ENCODE measurements at places on chromosomes 1 and 21. TPM values are rescaled to one million over a fixed set of nuclear protein-coding genes. Genes with fewer than 3 reads are reported as not detected.

The CHAF1B gene
- total RNA-seq, result 0.43 TPM

DNA sequence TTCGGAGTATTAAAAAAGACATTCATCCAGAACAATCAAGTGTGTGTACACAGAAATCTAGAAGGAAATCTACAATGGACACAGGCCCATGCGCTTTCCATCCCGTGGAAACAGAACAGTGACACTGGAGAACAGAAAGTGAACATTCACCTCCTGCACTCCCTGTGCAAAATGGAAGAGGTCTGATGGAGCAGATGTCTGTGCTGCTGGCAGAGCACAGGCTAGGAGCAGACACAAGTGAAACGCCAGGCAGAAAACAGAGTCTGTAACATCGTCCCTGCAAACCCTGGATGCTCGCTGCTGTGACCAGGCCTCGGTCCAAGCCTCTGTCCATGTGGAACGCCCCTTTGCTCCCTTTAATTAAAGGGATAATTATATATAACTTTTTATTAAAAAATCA is 36.1 kb downstream of the SLC45A1 start:
- DNase-seq, result no peak

GRCh38 chr1:161304927-161305866 is 4.6 kb downstream of the MPZ start:
- no peak for DNase-seq

The CRP gene
- total RNA-seq, result 3,370 TPM

GRCh38 chr21:46023555-46023954 is 42.0 kb downstream of the COL6A1 start:
- no peak for DNase-seq

The UMODL1 gene
- total RNA-seq, result 0.18 TPM

- DNase-seq, result no peak
Measured at GRCh38 chr1:198932351-198932991, 293.6 kb downstream of the PTPRC start.
